ENCODE measurements at places on chromosomes 13 and 19.

- DNase-seq, result no peak
Observed at GRCh38 chr13:69020120-69020519, 1087.5 kb upstream of the ATXN8OS start.

GRCh38 chr13:34011552-34012085 is 193.7 kb downstream of the RFC3 start:
- no peak for DNase-seq

DNA sequence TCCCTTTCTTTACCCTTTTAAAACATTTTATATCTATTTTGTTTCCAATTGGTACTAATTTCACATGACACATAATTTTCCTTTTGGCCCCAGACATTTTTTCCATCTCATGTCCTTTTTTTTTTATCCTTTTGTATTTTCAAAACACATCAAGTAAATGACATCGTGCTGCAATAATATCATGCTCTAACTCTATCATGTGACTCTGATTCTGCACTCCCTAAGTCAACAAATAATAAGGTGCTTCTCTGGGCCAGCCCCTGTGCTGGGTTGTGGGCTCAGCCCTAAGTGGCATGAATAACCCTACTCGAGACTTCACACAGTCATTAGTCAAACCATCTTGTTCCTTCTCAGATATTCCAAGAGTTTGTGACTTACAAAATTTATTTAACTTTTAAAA is 21.7 kb downstream of the NALCN start:
- no peak for DNase-seq

- DNase-seq, result no peak
Observed at GRCh38 chr13:28704919-28705318, 13.9 kb downstream of the SLC46A3 start.

DNA sequence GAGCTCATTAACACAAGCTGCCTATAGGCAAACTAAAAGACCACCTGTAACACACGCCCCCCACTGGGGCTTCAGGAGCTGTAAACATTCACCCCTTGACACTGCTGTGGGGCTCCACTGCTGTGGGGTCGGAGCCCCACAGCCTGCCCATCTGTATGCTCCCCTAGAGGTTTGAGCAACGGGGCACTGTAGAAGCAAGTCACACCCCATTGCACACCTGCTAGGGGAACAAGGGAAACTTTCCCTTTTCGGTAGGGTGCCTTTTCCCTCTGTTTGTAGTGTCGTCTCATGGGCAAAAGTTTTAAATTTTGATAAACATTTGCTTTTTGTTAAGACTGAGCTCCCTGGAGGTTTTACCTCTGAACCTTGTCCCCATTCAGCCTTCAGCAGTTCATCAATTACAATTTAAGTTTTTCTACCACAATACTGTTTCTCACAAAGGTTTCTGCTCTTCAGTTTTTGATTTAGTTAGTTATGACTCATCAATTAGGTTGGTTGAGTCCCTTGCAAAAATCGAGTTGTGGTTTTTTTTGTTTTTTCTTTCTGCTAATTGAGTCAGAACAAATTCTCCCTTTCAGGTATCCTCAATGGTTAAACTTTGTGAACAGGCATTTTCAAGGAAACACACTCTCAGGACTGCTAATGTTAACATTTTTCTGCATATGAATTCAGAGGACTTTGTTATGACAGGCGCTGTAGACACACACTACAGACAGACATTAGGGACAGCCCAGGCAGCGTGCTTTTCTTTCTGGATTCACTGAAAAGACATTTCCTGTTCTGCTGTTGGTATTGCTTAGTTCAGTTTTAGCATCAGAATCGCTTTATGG is 35.1 kb downstream of the ZNF433 start:
- DNase-seq, result no peak

- no peak for DNase-seq
Observed at GRCh38 chr19:55398200-55398925, 9.2 kb downstream of the UBE2S start.

GRCh38 chr19:15373644-15374043 is 5.9 kb downstream of the AKAP8 start:
- DNase-seq, result no peak

DNA sequence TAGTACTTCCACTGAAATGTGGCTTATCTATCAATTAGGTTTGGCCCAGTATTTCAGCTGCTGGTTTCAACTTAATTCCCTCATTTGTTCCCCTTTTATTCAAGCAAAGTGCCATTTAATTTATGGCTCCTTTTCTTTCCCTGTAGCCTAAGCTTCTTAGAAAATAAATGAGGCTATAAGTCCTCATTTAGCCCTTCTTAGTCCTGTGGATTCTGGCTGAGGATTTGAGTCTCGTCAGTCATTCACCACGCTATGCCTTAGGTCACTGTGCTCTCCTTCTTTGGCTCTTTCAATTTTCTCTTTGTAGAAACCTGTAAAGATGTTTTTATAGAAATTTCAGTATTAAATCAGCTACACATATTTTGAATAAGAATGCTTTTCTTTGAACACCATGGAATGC is 579.1 kb downstream of the GPC6 start:
- DNase-seq, result no peak

GRCh38 chr19:7845390-7846154 is 15.6 kb downstream of the EVI5L start:
- no peak for DNase-seq

- no peak for DNase-seq
Observed at GRCh38 chr13:42136518-42136917, 88.1 kb downstream of the DGKH start.

GRCh38 chr19:1521636-1522035 is 2.2 kb upstream of the PLK5 start:
- no peak for DNase-seq

GRCh38 chr19:24054044-24054935 is 32.7 kb upstream of the ZNF254 start:
- DNase-seq, result no peak

GRCh38 chr19:13234518-13234917 is 84.3 kb downstream of the IER2 start:
- DNase-seq, result peak; percentile 60

GRCh38 chr13:48731957-48732569 is 78.3 kb downstream of the CYSLTR2 start:
- peak; percentile 57 for DNase-seq

GRCh38 chr13:83710133-83710515 is 172.2 kb downstream of the SLITRK1 start:
- no peak for DNase-seq

DNA sequence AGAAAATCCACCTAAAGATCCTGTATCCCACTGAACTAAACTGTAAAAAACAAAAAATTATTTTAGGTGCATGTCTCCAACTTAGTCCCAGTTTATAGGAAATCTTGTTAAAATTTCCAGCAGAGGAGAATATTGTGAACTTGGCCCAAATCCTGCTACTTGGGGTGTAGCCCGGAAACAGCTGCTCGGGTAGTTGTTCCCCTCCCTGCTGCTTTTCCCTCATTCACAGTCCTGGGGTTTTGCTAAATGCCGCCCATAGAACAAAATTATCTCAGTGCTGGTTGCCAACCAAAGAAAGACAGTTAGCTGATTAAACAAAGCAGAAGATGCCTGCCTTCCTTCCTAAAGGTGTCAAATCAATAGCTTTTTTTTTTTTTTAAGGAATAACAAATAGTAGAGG is 330.5 kb upstream of the KLF12 start:
- no peak for DNase-seq

DNA sequence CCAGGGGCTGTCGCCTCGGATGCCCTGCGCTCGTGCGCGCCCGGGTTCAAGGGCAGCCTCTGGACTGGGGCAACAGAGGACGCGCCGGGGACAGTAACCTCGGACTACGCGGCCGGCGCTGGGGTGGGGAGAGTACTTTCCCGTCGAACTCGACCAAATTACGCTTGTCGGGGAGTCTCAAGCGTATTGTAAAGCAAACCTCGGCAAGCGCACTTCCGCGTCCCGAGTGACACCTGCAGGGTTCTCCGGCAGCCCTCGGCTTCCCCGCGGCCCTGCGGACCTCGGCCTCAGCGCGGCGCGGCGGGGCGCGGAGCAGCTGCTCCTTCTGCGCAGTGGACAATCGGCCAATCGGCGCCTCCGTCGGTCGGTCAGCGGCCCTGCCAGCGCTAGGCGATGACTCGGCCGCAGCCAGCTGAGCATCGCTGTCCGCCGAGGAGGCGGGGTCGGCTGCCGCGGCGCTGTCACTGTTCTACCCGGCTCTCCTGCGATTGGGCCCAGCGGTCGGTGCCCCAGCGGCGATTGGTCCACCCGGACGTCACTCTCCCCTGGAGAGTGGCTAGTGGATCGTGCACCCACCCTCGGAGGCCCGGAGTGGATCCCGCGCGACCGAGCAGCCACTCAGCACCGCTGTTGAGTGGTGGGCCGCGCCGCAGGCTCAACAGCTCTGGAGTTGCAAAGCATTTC is at the start of gene SLC46A3:
Gene SLC46A3 (minus strand): TSS at position 428 of the 684 bp plus-strand sequence. CDS start 972 bp downstream, outside the sequence.
- peak; percentile 98 for DNase-seq

DNA sequence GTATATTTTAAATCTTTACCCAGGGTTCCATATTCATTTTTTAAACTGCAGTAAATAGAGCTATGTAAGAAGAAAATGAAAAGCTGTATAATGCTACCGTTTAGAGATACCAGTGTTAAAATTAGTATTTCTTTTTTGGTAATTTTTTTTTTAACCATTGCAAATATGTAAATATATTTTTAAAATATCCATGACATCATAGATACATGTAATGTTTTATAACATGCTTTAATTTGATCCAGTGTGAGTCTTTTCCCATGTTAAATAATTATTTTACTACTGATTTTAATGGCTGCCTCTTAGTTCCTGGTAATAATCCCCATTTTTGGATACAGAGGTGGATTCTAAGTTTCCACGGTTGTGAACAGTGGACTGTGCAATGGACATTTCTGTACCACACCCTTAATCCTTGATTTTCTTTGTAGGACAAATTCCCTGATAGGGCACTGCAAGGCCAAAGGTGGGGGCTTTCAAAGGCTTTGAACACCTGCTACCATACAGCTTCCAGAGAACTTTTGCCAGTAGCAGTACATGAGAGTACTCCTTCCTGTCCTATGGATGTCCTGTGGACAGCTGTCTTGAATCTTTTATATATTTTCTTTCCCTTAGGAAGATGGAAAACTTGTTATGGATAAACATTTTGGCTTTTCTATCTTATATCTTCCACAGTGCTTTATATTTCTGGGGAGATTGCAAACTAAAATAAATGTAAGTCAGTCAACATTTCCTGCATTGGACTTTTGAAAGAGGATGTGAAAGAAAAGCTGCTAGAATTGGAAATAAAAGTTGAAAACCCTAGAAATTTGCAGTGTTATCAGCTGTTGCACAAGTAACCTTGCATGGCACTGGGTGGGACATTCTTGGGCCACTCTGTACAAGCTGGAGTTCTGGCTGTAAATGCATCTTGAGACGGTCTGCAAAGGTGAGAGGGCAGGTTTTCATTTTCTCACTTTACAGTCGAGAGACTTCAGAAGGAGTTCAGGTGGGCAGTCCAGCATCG is 46.8 kb downstream of the ARHGEF7 start:
- no peak for DNase-seq

DNA sequence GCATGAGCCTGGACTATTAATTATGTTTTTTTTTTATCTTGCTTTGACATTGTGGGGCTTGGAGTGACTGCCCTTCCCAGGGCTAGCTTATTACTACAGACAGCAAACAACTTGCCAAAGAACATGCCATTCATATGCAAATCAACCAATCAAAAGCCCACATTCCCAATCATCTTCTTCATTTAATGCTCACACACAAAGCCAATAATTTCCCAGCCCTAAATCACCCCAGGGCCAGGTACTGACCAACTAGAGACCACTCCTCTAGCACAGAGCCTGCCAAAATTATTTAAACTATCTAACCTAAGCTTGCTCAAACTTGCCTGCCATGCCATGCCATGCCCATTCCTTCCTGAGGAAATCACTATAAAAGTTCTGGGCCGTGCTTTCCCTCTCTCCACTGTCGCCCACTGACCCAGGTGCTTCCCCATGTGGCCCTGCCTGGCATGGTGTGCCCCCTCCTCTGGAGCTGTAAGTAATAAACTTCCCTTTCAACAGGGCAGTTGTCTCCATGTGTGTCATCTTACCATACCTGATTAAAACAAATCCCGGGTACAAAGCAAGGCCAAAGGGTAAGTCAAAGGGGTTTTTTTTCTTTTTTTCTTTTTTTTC is 15.7 kb downstream of the PBX4 start:
- DNase-seq, result no peak

Measured in activated CD8-positive, alpha-beta memory T cell treated with anti-CD3 and anti-CD28 coated beads, Interleukin-2, amount 50 U/mL, for 4 hours (primary cell).